Sciatic nerve (tissue), 2 donors: ENCODE measurements at places on chromosomes 1 and 21. TPM values are rescaled to one million over a fixed set of nuclear protein-coding genes. Genes with fewer than 3 reads are reported as not detected.

C1QTNF12 gene
- 3.5 TPM for total RNA-seq

GON4L gene
- 79.6 TPM for total RNA-seq

KCNH1 gene
- 3.2 TPM for total RNA-seq

LCE1F gene
- not detected for total RNA-seq

FCRL5 gene
- total RNA-seq, result 0.36 TPM

F3 gene
- total RNA-seq, result 19.9 TPM

PEAR1 gene
- total RNA-seq, result 74.7 TPM

MPZ gene
- 4,832 TPM for total RNA-seq

NUDC gene
- total RNA-seq, result 58.4 TPM

PTAFR gene
- 7.0 TPM for total RNA-seq

PHLDA3 gene
- total RNA-seq, result 159 TPM

LHX8 gene
- total RNA-seq, result not detected

VANGL2 gene
- total RNA-seq, result 7.1 TPM
